Large intestine (tissue), 12 donors: ENCODE measurements at places on chromosomes 12 and 14. TPM values are rescaled to one million over a fixed set of nuclear protein-coding genes. Genes with fewer than 3 reads are reported as not detected.

DNA sequence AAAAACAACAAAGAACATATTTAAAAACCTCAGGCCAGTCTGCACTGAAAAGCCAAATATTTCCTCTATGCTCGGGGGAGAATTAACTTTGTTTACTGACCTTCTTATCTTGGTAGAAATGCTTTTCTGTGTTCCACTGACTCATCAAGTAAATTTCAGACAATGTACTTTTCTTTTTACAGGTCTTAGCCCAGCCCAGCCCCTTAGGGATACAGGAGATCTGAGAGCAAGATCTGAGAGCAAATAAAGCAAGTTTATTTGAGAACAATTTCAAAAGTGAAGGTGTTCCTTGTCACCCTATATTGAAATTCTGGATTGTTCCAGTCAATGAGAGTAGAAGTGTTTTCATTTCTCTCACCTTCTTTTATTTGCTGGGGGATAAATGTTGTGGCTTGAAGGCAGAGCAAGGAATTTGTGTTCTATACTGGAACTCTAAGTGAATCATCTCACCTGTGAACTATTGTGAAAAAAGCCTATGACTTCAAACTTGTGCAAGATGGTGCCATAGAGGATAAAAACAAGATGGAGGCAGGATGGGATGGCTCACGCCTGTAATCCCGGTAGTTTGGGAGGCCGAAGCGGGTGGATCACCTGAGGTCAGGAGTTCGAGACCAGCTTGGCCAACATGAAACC is 7.9 kb upstream of the GPRC5A start:
- DNase-seq, result peak; percentile 57
- H3K4me1 ChIP-seq, result peaks cover 15% of the 10 kb centered on the region
- H3K36me3 ChIP-seq, result no peaks in the 10 kb centered on the region
- no peaks in the 10 kb centered on the region for H3K27me3 ChIP-seq
- H3K27ac ChIP-seq, result peak overlapping the region; percentile 4
- H3K4me3 ChIP-seq, result no peak overlapping the region

Gene SYNE2
- 50.5 TPM for polyA plus RNA-seq

DNA sequence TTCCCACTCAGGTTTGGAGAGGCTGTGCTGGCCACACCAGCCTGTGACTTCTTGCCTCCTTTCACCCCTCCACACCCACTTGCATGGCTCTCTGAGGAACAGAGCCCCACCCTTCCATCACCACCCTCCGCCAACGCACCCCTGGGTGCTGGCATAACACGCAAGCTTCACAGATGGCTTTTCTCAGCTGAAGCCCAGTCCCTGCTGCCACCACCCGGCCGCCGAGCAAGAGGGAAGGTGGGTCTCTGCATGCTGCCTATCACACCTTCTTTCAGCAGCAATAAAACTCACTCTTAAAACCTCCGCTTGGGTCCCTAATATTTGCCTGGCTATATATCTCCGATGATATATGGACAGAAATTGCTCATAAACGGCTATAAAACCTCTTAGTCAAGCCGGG is 41.6 kb downstream of the SMUG1 start:
- H3K4me1 ChIP-seq, result peaks cover 13% of the 10 kb centered on the region
- DNase-seq, result no peak
- no peaks in the 10 kb centered on the region for H3K36me3 ChIP-seq
- peaks cover 26% of the 10 kb centered on the region for H3K27me3 ChIP-seq
- H3K27ac ChIP-seq, result no peak overlapping the region

DNA sequence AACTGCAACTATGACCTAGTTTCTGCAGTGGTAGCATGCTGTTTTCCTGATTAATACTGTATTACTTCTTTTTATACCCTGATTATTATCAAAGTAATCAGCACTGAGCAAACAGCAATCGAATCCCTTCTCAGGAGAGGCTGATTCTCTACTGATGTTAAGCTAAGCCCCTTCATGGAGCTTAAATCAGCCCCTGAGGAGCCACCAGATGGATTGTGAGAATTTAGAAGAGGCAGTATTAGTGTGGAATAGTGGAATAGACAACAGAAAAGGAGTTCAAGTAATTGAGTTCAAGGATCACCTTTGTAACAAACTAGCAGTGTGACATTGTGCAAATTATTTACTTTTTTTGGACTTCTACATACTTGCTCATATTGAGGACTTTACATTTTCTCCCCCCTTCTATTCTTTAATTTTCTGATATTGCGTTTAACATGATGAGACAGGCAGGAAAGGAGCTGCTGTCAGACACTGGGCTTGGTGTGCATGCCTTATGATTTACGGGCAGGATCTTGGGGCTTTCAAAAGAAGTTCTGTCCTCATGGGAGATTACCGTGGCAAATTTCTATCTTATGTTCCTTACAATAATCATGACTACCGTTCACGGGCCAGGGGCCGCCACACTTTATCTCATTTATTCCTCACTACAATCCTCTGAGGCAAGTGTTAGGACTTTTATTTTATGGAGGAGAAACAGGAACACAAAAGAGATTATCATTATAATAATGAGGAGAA is 68.0 kb downstream of the PTPRR start:
- H3K27me3 ChIP-seq, result no peaks in the 10 kb centered on the region
- no peaks in the 10 kb centered on the region for H3K36me3 ChIP-seq
- peaks cover 6% of the 10 kb centered on the region for H3K4me1 ChIP-seq
- no peak overlapping the region for H3K4me3 ChIP-seq

DNA sequence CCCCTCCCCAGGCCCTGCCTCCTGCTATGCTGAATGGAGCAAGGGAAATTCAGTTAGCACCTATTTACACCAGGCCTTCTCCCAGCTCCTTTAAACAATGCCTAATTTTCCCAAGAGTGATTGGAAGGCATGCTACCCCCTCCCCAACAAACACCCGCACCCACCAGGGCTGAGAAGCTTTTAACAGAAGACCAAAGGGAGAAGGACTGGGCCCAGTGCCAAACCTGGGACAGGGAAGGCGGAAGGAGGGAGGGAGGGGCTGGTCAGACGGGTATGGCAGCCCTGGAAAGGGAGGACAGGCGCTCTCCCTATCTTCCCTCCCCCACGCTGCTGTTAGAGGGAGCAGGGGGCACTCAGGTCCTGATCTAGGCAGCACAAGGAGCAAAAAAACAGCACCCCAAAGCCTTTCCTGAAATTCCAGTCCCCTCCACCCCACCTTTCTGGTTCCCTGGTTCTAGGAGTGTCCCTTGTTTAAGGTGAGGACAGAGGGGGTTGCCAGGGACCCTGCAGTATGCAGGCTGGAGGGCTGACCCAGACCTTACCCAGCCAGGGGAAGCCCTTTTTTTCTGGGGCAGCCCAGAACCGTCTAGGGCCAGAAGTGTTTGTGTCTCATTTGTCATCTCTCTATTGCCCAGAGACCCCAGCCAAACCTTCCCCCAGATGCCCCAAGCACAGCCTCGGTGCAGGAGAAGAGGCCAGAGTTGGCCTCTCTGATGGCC is 2.4 kb upstream of the KRT8 start:
- no peaks in the 10 kb centered on the region for H3K27me3 ChIP-seq
- H3K27ac ChIP-seq, result peak overlapping the region; percentile 99
- peak; percentile 78 for DNase-seq
- no peak overlapping the region for H3K4me3 ChIP-seq
- peaks cover 62% of the 10 kb centered on the region for H3K4me1 ChIP-seq
- peaks cover 3% of the 10 kb centered on the region for H3K36me3 ChIP-seq
